ENCODE measurements at places on chromosomes 4 and X.

DNA sequence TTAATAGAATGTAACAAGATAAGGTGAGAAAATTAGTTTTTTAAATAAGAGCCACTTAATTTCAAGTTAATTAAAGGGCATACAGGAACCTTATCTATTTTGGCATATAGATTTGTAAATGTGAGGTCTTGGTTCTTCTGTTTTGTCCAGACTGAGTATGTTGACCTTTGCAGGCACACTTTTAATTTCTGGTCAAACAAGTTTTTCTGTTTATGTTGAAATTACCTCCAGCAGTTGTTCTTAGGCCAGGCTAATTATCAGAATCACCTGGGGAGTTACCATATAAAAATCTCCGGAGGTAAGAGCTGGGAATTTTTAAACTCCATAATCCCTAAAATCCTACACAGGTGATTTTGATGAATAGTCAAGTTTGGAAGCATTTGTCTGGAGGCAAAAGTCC, 227.4 kb upstream of the ANKRD50 start:
- DNase-seq = no peak

- no peak for DNase-seq
These were observed 342 bp downstream of the EOLA2 start for GRCh38 chrX:149937871-149938426.

DNA sequence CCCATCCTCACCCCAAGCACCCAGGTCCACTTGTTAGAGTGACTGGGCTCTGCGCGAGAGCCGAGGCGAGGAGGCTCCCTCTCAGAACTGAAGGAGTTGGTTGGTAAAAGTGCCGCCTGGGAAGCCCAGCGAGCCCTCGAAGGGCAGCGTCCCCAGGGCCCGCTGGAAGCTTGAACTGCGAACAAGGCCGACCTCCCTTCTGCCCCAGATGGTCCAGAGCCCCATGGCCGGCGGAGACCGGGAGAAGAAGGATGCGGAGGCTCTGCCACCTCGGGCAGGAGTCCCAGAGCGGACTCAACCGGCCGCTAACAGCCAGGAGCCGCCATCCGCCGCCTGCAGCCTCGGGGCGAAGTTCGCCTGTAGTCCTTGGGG, 116.3 kb upstream of the TEX13C start:
- DNase-seq = no peak

- DNase-seq = no peak
These were observed 4.8 kb downstream of the ADAMTS3 start for GRCh38 chr4:72564184-72564583.

DNA sequence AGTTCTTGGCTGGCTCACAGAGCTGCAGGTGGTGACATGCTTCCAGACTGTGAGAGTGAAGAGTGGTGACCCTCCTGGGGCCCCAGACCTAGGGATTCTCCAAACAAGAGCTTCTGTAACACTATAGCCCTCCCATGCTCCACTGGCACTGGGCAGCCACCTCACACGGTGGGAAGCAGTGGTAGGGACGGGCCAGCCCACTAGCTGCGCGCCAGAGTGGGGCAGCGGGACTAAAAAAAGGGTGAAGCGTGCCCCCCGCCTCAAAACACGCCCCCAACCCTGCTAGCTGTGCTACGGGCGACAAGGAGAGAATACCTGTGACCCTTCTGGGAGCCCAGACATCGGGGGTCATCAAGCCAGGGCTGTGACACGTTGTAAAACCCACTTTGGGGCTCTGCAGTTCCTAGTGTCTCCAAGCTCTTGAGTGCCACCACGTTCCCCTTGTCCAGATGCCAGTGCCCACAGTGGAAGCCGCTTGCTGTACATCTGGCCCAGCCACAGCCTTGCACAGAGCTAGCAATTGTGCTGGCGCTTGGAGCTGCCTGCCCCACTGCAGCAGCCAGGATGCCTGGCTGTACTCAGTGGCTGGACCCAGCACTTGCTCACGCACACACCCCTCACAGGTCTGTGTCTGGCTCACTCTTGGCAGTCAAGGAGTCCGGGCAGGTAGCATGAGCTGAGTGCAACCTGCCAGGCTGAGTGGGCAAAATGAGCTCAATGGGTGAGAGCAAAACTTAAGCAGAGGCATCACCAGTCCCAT, 100.0 kb downstream of the DCAF12L2 start:
- no peak for DNase-seq

- DNase-seq = no peak
These were observed 176.0 kb downstream of the BMPR1B start for GRCh38 chr4:94933799-94934198.

DNA sequence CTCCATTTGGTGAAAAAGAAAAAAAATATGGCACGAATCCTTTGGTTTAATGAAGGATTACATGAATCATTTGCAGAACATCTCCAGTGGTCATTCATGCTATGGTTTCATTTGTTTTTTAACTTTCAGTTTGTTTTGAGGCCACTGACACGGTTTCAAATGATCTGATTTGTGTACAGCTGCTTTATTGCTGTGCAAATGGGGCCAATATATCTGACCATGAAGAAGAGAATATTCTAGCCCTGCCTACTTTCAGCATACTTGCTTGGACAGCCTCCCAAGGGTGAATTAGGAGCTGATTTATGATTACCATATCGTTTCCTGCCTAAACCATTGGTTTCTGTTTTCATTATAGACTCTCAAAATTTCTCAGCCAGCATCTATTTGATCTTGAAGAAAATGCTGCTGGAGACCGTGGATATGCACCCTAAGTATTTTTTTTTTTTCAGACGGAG, 30.7 kb downstream of the SPARCL1 start:
- DNase-seq = no peak

GRCh38 chr4:138177278-138177968, 64.7 kb downstream of the SLC7A11 start:
- DNase-seq = no peak

DNA sequence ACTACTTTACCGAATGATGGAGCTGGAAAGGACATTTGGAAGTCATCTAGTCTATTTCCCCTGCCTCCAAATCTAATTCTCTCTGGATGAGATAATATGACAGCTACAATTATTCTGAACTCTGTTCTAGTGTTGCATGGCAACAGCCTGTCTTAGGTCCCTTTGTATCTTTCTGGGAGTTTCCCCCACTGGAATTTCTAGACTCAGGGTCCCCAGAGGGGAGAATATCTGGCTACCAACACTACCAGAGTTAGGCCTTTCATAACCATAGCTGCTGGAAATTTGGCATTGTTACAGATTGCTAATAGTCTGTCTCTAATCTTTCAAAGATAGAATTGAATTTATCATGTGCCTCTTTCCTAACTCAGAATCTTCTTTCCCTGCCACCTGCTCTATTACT, 4.5 kb downstream of the MSN start:
- no peak for DNase-seq

DNA sequence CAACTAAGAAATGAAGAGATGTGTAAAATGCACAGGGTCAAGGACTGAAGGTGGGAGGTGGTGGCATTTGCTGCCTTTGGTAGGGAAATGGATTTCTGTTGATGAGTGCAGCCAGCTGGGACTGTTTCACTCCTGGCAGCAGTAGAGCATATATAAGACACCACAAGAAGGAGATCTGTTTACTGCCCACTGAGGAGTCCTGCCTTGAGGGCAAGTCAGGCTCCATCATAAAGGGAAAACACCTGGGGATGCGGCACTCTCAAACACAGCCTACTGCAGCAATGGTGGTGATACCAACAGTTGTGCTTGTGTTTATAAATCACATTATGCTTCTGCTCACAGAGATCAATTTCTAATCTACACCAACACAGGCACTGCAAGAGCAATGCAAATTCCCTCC, 222.1 kb downstream of the TACR3 start:
- DNase-seq = no peak

DNA sequence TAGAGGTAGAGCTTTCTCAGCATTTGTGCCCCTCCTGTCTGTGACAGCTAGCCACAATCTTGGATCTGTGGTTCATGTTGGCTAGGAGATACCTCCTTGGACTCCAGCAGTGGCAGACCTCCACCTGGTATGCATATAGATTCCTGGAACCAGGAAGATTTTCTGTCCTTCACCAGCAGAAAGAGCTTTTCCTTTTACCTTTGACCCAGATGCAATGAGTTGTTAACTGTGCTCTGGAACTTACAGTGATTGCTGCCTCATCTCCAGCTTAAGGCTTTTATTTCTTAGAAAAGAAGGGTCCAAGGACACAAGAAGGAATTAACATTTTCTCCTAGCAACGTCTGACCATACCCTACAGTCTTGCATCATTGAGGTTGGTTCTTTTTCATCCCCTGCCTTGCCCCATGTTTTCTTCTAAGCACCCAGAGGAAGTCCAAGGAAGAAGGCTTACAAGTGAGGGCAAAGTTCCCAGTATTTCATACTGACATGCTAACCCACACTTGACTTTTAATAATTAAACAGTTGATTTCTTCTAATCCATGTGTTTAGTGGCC, 217.1 kb upstream of the ARHGAP24 start:
- DNase-seq = no peak

DNA sequence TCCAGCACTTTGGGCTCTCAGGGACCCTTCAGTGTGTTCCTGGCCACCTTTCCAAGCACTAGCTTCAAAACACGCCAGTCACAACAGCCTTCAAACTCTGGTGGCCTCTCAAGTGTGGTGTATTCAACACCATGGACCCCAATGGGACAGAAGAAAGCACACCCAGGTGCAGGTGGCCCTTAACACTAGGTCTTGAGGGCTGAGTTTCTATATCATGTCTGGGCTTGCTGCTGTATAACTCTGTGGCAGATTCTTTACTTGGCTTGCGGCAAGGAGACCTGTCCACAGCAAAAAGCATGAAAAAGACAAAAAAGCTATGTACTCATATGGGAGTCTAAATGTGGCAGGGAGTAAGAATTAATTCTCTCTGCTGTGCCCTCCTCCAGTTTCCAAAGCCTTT, 23.1 kb downstream of the MSL3 start:
- no peak for DNase-seq

DNA sequence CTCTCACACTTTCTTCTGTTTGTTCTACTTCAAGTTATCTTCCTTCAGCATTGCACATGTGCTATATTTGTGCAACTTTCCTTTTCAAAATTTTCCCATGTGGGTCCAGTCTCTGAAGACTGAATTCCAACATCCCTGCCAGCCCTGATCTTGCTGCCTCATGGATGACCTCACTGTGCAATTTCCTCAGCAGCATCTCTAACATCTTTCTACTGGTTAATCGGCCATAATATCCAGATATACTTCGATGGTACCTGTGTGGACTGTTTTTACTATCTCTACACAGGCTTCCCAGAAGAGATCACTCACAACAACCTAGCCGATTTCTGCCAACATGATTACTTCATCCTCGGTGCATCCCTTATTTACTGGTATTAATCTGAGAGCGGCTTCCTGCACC, 41.5 kb downstream of the GPM6A start:
- no peak for DNase-seq

DNA sequence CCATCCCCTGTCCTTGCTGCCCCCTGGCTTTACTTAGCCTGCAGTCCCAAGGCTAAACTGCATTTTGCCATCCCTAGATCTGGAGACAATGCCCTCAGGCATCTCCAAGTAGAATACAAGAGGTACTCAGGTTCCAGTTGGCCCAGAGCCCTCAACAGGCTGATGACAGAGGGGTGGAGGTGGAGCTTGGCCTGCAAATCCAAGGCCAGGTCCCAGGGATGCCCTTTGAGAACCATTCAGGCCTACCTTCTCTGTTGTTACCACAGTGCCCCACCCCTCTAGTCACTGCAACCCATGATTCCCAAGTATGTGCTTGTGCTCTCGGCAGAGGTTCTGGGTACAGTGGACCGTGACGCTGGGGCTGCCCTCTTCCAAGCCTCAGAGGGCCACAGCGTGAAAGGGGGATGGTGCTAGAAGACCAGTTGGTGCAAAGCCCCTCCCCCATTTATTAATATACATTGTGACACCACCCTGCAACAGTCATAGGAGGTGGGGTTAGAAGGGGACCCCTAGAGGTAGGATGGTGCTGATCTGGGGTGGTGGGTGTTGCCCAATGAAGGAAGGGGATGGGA, 6.4 kb upstream of the UBA1 start:
- DNase-seq = no peak

DNA sequence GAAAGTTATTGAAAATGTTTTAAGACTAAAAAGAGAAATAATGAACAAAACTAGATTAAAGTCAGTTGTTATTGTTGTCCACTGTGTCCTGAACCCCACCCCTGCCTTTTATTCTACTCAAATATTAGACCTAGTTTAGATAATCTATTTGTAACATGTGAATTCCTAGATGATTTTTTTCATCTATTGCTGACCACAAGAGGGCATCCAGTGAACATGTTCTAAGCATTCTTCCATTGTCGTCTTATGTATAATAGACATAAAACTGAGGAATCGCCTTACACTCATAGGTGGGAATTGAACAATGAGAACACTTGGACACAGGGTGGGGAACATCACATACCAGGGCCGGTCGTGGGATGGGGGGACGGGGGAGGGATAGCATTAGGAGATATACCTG, 36.4 kb upstream of the HPRT1 start:
- DNase-seq = no peak

DNA sequence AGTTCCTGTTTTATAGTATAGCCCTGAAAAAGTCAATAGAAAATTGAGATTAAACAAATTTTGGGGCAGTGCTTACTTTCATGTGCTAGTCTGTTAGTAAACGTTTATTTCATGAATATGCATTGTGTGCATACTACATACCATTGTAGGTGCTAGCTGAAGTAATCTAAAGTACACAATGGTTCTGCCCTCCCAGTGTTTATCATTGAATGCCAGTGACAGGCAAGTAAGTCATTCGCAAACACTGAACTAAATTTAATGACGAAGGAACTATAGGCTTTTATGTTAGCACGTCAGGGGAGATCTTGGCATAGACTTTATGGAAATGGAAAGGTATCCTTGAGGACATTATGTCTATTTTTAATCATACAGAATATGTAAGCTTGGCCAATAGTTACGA, 426.9 kb upstream of the EPHA5 start:
- DNase-seq = no peak

GRCh38 chr4:134708026-134708425, 506.4 kb upstream of the PABPC4L start:
- DNase-seq = no peak

DNA sequence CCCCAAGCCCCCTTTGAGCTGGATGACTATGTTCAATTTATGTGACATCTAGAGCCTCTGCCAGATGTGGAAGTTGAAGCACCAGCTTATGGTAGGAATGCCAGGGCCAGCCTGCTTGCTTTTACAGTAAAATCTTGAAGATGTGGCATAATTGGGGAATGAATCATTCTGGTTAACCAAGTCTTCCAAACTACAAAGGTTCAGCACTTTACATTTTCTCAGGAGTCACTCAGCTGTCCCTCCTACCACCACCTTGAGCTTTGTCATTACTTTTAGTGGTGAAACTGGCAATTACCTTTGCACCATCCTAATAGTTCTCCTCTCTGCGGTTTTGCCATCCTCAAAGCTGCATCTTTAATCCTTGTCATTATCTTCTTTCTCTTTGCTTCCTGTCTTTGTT, 172.2 kb downstream of the HS6ST2 start:
- no peak for DNase-seq

DNA sequence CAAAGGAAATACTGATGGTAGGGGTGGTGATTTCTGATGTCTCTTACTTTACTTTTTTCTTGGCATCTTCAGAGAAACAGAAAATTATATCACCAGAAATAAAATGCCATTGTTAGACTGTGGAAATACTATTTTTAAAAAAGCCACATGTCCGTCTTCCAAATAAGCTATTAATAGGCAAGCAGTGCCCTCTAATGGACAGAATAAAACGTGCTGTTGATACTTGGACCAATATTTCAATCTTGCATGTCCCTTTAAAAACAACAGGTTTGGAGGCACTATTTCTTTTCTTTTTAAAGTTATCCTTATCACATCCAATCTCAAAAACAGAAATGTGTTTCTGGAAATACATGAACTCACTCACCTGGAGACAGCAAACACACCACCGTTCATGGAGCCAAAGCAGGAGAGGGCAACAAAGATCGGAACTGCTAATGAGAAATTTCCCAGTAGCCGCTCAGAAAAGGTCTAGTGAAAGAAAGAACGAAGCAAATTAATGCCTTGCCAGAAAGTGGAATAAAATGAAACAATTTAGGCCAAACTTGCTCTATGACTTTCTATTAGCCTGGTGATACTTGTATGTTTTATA, 59.2 kb downstream of the SLC7A11 start:
- no peak for DNase-seq
